Stimulated activated CD8-positive, alpha-beta memory T cell treated with anti-CD3 and anti-CD28 coated beads, Interleukin-2, amount 100 ng/mL, for 1 hour (primary cell): ENCODE measurements at places on chromosomes 12 and 14.

GRCh38 chr12:57142727-57143126 lies 4.7 kb downstream of the LRP1-AS start:
- DNase-seq = no peak

DNA sequence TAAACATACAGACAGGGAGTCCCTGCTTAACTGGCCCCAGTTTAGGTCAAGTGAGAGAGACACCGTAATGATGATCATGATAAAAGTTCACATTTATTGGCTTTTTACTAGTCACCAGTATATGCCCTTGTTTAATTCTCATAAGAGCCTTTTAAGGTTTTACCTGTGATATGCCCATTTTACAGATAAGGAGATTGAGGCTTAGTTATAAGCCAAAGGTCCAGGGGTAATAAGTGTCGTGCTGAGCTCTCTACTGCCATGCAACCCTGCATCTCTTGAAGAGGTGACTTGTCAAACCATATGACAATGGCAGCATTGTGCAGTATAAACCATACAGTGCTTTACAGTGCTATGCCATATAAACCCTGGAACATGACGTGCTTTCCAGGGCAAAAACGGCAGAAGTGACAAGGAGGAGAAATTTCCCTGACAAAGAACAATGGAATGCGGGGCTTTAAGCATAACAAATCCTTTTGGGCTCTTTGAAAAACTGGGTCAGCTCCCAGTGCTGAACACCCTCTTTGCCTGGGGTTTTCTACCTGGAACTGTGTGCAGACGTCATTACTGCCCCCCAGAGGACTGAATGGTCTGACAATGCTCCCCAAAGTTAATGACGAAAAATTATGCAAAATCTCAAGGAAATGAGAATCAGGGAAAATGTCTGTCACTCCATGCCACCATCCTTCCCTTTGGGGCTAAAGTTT lies 59.7 kb upstream of the C14orf132 start:
- DNase-seq = no peak

GRCh38 chr12:42766754-42767153 lies 177.2 kb upstream of the PRICKLE1 start:
- DNase-seq = no peak

GRCh38 chr12:44063671-44064070 lies 227.8 kb downstream of the TMEM117 start:
- no peak for DNase-seq

DNA sequence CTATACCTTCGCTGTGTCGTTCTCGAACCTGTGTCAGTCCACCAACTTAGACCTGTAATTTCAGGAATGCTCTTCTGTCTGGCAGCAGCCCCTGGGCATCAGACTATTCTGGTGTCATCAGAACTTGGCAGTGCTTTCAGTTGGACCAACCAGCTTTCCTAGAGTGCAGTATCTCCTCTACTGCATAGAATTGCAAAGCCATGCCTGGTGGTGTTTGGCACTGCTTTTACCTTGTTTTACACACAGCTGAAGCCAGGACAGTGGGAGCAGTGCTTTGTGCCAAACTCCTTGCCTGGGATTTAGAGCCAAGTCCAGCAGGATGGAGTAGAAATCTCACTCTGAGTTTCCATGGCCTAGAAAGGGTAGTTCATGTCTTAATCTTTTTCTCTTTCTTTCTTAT lies 1.5 kb downstream of the FLVCR2 start:
- DNase-seq = no peak

- DNase-seq = no peak
Measured at GRCh38 chr14:96797582-96798349, 584 bp downstream of the VRK1 start.

- DNase-seq = peak; percentile 67
Measured at GRCh38 chr14:67819563-67820421, at the start of gene RAD51B. TSS of gene RAD51B (plus strand) at chr14:67819779.
